ENCODE measurements at places on chromosomes 12 and 14.

GRCh38 chr12:15984963-15985362, 73.8 kb downstream of the DERA start:
- no peak for DNase-seq

GRCh38 chr14:49862089-49862673, 9.6 kb upstream of the NEMF start:
- DNase-seq: peak; percentile 96

- peak; percentile 60 for DNase-seq
Observed at GRCh38 chr12:109763201-109763841, 49.7 kb downstream of the FAM222A start.

GRCh38 chr12:105510526-105510925, 180.0 kb downstream of the C12orf75 start:
- no peak for DNase-seq

- no peak for DNase-seq
Observed at GRCh38 chr12:52266514-52266913, 7.9 kb upstream of the KRT86 start.

GRCh38 chr12:55829967-55830600, 697 bp upstream of the DNAJC14 start:
- DNase-seq: peak; percentile 84

DNA sequence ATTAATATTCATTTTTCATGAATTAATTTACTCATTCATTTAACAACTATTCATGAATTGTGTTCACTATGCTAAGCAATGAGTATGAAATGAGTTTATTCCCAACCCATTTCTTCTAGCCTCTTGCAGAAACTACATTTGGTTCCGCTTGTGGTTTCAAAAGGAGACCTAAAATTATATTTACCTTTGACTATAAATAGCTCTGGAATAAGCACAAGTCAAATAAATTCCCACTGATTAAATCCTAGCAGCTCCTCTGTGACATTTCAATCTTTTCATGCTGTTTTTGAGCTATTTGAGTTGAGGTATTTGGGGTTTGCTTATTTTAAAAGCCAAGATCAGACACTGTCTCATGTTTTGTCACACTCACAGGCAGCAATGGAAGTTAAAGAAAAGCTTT, 46.9 kb downstream of the DUSP6 start:
- no peak for DNase-seq

DNA sequence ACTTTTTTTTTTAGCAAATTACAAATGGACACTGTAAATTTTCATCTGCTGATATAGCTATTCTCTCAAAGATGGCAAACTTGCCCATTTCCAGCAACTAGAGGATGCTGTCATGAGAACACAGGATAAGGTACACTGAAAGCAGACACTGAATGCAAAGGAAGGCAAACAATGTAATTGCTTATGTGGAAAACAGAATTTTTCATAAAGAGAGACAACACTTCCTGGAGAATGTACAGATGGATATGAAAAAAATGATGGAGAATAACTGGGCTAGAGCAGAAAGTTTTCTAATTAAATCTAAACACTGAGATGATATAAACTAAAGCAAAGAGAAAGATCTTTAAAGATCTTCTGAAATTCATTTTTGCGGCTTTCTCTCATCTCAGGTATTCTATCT, 581 bp downstream of the CD69 start:
- DNase-seq: no peak

DNA sequence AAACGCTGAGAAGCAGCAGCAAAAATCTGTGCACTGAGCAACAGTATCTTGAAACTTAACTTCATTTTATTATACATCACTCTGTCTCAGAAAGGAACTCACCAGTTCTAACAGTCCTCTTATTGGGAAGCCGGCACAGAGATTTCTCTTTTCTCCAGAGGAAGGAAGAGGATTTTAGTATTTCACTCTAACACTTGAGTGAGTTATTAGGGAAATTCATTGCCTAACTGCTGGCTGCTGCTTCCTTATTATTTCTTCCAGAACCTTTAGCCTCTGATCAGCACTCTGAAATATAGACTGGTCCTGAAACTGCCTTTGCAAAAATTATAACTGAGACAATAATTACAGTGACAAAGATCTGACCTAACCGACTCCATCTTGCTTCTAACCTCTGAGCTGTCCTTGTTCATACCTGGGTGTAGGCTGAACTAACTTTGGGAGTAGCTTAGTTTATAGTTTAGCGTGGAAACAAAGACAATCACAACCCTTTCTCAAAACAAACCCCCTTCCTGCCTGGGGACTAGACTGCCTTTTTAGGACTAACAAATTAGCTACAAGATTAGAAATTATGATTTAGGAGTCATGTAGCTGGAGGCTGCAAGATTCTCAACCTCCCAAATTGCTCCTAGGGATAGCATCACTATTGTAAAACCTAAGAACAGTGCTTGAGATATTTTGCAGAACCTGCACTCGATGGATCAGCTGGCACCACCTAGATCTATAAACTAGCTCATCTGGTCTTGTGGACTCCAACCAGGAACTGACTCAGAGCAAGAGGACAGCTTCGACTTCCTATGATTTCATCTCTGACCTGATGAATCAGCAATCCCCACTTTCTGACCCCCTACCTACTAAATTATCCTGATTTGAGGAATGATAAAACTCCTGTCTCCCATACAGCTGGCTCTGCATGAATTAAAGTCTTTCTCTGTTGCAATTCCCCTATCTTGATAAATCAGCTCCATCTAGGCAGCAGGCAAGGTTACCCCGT, 117.5 kb downstream of the DYRK2 start:
- no peak for DNase-seq

Data from suprapubic skin (tissue), 4 donors.